Activated T-cell treated with anti-CD3 and anti-CD28 coated beads, Interleukin-2, amount 50 U/mL, for 24 hours (primary cell): ENCODE measurements at places on chromosomes 16 and 17.

DNA sequence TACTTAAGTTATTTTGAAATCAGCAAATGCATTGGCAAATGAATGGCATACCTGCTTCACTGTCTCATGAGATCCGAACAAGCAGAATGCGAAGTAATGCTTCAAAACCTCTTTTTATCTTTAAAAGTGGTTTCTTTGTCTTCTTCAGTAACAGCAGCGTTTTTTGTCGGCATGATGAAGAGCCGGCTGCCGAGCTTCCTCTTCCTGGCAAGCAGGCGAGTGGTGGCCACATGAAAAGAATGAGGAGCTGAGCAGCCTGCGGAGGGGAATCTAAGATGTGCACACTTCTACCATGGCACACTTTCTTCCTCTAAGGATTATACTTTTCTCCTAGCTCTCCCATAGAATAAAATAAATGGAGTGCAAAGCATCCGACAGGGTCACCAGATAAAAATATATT is 42.4 kb upstream of the AKTIP start:
- no peak for DNase-seq

GRCh38 chr17:81519284-81520020 is 6.9 kb upstream of the ACTG1 start:
- DNase-seq = peak; percentile 79

- no peak for DNase-seq
Measured at GRCh38 chr16:68792465-68793324, 50.6 kb upstream of the TANGO6 start.

- DNase-seq = peak; percentile 97
Measured at GRCh38 chr17:8125154-8125946, 1.4 kb upstream of the HES7 start.

- no peak for DNase-seq
Measured at GRCh38 chr16:68985855-68986254, 119.6 kb upstream of the HAS3 start.
